ENCODE measurements at places on chromosomes 12 and 14.

DNA sequence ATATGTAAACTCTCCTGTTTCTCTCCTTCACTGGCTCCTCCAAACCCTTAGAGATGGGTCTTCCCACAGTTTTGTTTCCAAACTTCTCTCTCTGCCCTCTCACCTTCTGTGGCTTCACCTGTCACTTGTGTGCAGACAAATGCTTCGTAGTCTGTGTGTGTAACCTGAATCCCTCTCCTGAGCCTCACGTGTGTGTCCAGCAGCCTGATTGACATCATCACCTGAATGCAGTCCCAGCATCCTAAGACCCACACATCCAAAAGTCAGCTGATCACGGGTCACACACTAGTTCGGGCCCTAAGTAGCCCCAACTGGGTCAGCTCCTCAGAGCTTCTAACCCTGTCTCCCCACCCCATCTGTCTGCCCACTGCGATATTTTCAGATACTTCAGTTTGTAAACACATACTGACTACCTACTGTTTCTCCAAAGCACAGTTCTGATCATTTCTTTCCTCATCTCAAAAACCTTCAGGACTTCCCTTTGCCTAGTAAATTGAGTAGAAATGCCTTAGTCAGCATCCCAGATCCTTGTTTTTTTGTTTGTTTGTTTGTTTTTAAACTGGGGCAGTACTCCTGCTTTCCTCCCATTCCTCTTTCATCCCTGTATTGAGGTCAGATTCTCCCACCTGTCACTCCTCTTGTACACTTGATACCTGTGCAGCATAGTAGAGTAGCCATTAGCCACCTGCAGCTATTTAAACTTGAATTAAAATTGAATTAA is 23.7 kb downstream of the FNTB start:
- DNase-seq: no peak

DNA sequence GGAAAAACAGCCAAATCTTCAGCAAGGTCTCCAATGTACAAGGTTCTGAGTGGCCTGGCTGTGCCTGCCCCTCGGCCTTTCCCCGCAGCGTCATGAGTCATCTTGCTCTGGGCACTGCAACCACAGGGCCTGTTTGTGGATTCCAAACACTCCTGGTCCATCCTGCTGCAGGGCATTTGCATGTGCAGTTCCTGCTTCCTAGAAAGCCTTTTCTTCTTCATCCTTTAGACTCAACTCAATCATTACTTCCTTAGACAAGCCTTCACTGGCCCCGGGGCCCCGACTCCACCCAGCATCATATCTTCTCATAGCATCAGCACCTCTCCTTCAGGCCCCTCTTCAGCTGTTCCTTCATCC is 101.8 kb upstream of the EGLN3 start:
- peak; percentile 81 for DNase-seq

- DNase-seq: peak; percentile 92
Measured at GRCh38 chr12:25276199-25276937, 25.6 kb upstream of the KRAS start.

GRCh38 chr12:93363841-93364297 is 13.9 kb upstream of the NUDT4 start:
- no peak for DNase-seq

DNA sequence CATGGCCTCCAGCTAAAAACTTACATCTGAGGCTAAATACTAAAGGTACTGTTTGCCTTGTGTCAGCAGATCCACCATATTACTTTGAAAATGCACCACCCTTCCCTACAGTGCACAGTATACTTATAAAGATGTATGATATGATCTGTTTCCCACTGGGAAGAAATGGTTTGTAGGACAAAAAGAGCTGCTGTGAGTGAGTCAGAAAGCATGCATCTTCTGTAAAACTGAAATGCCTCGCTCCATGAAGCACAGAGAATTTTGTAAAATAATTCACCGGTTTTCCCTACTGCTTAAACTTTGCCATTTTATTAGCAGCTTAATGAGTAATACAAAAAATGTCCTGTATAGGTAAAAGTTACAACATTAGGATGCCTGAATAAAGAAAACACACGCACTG is 68.8 kb downstream of the MDGA2 start:
- DNase-seq: no peak

DNA sequence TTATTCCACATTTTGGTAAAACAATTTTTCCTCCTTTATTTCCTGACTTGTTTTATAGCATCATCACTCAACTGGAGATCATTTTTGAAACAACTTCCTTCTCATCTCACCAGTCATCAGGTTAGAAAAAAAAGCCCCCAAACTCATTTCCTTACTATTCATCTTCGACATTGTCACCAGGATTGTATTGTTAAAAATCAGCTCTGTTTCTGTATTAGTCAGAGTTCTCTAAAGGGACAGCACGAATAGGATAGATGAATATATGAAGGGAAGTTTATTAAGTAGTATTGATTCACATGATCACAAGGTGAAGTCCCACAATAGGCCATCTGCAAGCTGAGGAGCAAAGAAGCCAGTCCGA is 392.6 kb downstream of the FUT8 start:
- DNase-seq: no peak

DNA sequence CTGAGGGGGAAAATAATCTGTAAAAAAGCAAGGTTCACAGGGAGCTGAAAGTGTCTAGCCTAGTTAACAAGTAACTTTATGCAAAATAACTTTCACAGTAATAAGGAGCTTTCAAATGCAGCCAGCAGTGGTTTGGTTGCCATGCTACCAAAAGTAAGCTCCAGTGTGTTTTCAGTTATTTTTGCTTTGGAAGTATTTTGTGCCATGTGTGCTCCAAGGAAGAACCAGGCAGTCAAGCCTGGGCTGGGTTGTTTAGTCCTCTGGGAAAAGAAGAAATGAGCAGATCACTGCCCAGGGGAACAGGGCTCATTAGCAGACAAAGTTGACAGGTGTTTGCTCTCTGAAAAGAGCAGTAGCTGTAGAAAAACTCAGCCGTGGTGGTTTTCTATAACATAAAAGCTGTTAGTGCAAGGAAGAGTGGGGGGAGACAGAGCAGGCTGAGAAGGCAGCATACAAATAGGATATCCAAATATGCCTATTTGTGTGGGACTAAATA is 92.8 kb upstream of the TMTC2 start:
- DNase-seq: no peak

DNA sequence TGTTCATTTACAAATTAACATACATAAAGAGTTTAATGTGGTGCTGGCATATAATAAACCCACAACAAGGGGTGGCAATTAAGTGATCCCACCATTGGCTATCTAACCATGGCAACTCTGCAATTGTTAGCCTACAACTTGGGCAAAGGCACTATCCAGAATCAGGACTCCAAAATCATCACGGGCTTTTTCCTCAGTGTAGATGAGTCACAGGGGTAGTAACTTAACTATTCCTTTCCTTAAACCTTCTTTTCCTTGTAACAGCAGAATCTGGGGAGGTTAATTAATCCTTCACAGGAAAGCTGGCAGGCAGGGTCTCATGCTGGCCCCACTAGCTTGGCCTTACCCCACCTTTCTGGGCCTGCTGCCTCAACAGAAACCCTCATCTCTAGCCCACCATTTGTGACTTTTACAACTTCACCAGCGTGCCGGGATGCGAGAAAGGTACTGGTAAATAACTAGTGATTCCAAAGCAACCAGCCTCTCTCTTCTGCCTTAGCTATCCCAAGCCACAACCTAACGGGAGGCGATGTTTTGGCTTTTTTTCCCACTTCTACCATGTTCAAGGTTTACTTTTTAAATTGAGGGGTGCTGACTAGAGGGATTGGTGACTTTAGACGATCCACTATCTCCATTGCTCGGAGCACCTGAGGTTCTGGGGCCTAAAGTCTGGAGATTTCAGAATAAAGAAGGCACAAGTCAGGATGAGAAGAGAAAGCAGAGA is 744 bp downstream of the ATP5MC2 start:
- DNase-seq: no peak

DNA sequence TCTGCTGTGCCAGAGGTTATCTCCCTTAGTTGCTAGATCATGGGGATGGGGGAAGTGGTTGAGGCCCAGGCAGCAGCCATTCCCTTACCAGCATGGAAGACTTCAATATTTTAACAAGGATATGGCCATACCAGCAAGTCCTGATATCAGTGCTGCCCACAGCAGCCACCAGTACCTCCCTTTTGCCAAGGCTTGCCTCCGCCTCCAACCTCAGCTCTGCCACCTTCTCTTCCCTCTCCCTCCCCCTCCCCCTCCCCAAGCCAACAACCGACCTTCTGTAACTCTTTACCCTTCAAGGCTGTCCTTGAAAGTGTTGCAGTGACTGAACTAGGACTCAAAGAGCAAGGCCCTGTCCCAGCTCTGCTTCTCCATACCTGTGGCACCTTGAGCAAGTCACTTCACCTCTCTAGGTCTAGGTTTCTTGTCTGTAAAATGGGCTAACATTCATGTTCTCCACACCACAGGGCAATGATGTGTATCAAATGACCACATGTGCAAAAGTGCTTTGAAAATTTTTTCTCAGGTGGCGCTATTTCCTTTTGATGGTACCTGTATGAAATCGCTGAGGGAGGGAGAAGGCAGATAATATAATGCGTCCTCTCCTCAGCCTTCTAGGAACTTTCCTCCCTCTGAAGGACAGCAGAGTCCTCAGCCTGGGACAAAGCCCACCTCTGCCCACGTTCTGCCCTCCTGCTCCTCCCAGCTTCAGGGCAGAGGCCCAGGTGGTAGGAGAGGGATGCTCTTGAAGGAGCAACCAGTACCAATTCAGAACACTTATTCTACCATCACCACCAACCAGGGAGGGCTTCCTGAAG is 14.7 kb downstream of the PLEKHG6 start:
- DNase-seq: no peak

DNA sequence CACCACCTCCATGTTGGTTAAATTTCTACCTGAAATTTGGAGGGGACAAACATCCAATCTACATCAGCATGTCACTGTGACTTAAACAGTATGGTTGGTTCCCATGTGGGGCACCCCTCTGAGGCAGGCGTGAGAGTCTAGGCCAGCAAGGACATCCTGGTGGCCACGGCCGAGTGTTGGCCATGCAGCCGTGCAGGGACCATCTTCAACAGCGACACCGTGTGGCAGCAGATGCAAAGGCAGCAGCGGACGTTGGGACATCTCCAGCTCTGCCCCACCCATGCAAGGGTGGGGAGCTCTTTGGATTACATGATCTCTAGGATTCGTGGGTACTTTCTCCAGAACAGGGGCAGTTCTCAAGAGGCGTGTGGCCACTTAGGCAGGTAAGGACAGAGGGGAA is 49.8 kb downstream of the NOC4L start:
- DNase-seq: no peak

DNA sequence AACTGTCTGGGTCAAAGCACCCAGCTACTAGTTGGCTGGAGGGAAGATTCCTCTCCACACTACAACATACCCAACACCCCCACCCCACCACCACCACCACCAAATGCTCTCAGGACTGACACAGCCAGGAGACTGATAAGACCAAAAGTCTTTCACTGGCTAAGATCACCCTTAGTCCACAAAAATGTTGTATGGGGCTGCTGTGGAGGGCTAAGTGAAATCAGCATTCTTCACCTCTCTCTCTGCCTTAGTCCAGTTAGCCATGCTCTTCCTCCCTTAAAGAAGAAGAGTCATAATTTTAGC is 106.2 kb downstream of the NUAK1 start:
- no peak for DNase-seq

DNA sequence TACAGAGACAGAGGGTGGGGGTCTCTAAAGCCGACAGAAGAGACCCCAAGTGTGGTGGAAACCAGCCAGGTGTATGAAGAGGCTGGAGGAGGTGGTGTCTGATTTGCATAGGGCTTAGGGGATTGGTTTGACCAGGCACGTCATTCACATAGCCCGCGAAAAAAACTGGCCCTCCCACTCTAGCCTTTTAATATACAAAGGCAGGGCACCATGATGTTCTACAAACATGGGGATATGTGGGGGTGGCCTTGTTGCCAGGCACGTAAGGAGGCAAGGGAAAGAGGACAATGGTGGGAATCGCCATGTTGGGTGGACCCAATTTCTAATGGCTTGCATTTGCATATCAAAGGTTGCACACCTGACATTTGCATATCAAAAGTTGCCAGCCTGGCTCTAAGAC is 13.2 kb downstream of the LALBA start:
- no peak for DNase-seq

GRCh38 chr14:64965356-64966000 is 6.7 kb downstream of the RAB15 start:
- DNase-seq: no peak

DNA sequence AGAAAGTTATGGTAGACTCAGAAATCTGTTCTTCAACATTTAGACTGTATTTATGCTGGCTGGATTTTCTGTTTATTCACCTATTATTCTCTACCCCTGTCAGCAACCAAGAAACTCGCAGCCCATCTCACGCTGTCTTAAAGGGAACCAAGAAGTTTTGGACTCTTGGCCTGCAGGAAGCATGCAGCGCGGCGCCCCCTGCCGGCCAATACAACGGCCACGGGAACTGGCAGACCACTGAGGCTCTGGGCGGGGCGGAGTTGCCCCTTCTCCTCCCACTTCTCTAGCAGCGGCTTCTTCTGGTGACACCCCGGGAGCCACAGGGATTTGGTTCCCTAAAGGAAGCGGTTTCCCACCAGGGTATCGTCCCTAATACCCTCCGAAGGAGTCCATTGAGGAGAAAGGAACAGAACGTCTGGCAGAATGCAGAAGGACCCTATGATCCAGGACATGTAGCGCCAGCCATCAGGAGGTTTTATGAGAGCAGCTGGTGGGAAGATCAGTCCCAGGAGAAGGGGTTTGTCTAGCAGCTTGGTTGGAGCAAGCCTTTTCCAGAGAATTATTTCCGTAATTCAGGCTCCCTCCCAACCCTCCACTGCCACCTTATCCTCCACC is 21.0 kb upstream of the RNASE2 start:
- DNase-seq: no peak

DNA sequence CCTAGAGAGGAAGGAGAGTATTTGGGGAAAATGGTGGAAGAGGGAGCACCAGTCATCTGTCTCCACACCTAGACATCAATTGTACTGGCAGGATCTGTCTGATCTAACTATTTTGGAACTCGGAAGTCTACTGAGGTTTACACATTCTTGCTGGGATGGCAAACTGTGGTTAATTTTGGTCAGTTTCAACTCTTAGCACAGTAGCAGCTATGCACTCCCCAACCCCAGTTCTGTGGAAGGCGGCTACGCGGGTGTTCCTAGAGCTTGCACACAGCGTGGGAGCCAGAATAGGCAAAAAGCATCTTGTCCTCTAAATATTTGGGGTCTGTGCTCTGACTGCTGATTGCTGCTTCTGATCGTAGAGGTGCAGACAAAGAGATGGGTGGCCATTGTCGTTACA is 33.8 kb downstream of the TECPR2 start:
- no peak for DNase-seq

DNA sequence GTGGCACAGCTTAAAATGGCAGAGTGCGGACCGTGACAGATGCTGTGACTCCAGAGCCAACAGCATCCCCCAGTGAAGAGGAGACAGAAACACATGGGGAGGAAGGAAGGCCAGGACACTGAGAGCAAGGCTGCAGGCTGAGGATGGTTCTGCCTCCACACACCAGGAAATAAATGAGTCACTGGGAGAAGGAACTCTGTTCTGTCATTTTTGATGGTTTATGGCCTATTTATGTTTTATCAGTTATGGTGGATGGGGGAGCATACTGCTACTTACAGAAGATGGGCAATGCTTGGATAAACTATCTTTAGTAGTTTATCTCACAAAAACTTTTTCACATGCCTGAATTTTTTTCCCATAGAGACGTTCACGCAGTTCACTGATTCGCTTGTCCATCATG is 33.8 kb downstream of the ZFYVE21 start:
- DNase-seq: no peak

GRCh38 chr12:19988459-19988873 is 379.9 kb upstream of the PDE3A start:
- DNase-seq: peak; percentile 54

- DNase-seq: no peak
Measured at GRCh38 chr12:56775638-56776037, 12.5 kb downstream of the HSD17B6 start.
